ENCODE measurements at places on chromosomes 7 and 10.

GRCh38 chr10:132575320-132576201, 38.0 kb downstream of the INPP5A start:
- DNase-seq, result no peak

DNA sequence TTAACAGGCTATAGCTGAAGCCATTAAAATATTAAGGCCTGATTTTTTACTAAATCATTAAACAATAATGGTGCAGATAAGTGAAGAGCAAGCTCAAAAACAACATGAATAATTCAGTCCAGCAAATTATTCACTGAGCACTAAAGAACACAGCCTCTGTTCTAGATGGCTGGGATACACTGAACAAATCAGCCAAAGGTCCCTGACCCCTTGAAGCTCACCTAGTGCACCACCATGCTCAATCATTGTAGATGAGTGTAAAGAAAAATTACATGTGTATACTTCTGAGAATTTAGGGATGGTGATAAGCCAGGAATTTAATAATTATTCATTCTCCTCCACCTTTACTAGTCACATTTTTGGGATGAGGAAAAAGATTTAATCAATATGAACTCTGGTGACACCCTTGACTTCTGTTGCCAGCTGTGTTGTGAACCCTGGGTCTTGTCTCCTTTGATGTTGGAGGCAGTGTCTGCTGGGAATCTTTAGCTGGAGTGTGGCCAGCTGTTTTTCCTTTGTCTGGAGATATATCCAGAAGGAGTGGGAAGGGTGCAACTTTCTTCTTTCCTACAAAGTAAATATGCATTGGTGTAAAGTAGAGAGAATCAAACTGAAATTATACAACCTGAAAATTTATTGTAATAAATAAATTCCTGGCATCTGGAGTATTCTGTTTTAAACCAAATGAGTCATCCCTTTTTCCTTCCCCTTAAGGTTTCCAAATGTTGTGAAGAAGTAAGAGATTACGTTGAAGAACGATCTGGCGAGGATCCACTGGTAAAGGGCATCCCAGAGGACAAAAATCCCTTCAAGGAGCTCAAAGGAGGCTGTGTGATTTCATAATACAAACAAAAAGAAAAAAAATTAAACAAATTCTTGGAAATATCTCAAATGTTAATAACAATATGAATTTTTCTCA, 4.0 kb downstream of the GNGT1 start:
- DNase-seq, result no peak

GRCh38 chr10:86362586-86363183, 3.9 kb downstream of the GRID1 start:
- no peak for DNase-seq

DNA sequence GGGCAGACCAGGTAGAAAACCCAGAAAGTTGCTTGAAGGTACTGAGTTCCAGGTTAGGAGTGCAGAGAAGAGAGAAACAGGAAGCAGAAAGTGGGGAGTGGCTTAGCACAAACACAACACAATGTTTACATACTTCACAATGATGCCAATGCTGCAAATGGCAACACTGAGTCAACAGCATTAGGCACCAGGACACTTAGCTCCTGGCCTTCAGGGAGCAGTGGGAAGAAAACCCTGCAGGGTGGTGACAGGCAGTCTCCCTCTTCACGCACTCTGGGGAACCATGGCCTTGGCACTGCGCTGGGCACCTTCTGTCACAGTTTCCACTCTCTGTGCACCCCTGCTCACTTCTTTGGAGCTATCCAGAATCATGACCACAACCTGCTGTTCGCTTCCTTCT, 7.3 kb downstream of the ICA1 start:
- no peak for DNase-seq

All from HepG2 (cell line).